AG04449 (cell line): ENCODE measurements at places on chromosomes 1 and 21.

- no peak for DNase-seq
These were observed 20.0 kb upstream of the LAMC1 start for GRCh38 chr1:183003203-183003602.

DNA sequence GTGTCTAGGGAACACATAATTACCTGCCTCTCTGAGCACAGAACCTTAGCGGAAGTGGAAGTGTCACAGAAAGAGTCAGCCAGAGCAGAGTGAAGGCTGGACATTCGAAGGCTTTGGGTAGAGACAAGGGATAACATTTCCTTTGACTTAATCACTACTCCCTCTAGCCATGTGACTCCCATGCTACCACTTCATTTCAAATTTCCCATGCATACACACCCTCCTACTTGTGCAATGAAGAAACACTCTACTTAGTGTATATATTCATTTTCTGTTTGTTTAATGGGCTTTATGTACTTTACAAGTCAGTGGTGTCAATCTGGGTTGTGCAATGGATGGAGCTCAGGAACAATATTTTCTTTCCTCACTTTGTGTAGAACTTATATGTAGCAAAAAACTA is 6.9 kb downstream of the ANKRD35 start:
- no peak for DNase-seq

DNA sequence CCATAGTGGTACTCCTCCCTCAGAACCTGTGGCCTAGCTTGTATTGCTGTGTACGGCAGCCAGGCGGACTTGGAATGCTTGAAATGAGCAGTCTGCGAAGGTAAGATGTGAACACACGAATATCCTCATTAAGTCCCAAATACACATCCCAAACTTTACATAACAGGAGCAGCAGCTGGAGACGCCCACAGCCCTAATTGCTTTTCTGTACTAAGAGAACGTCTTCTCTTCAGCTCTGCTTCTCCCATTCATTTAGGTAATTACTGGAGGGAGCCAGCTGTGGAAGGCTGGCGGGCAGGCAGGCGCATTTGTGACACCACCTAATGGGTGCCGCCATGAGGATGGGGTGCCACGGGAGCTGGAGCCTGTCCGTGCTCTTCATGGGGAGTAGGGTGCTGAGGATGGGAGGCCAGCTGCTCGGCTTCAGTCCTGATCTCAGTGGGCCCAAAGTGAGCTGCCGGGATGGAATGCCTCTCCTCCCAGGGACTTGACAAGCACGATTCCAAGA is 66.6 kb upstream of the POU3F1 start:
- no peak for DNase-seq

- no peak for DNase-seq
These were observed 29.6 kb upstream of the LRRC8D start for GRCh38 chr1:89791064-89791726.

DNA sequence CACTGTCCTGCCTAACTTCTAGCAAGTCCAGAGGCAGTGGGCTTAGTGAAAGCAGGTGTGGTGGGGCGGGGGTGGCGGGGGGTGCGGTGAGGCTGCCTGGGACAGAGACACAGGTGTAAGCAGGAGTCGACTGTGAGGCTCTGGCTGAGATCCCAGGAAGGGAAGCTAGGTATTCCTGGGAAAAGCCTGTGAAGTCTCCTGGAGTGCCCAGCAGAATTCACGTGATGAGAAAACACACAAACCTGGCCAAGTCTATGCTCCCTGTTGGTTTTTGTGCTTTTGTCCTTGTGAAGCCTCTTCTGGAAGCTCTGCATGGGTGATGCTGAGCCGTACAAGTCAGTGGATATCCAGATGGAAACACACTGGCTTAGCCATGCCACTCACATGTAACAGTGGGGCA is 5.3 kb downstream of the GALNT2 start:
- no peak for DNase-seq

GRCh38 chr1:219159946-219160645 is 13.6 kb upstream of the LYPLAL1 start:
- no peak for DNase-seq

DNA sequence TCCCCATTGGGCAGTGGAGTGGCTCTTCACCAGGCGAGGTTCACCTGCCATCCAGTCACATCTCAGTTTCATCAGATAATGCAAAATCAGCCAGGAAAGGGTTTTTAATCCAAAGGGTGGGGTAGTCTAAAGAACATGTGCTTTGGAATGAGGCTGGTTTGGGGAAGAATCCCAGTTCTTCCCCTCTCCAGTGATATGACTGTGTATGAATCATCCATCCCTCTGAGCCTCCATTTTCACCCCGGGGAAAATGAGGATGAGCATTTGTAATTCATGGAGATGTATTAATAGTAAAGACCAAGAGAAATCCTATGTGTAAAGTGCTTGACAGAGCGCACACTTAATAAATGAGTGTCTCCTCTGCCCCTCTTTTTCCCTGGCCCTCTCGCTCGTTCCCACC is 215.1 kb upstream of the FGGY start:
- no peak for DNase-seq

DNA sequence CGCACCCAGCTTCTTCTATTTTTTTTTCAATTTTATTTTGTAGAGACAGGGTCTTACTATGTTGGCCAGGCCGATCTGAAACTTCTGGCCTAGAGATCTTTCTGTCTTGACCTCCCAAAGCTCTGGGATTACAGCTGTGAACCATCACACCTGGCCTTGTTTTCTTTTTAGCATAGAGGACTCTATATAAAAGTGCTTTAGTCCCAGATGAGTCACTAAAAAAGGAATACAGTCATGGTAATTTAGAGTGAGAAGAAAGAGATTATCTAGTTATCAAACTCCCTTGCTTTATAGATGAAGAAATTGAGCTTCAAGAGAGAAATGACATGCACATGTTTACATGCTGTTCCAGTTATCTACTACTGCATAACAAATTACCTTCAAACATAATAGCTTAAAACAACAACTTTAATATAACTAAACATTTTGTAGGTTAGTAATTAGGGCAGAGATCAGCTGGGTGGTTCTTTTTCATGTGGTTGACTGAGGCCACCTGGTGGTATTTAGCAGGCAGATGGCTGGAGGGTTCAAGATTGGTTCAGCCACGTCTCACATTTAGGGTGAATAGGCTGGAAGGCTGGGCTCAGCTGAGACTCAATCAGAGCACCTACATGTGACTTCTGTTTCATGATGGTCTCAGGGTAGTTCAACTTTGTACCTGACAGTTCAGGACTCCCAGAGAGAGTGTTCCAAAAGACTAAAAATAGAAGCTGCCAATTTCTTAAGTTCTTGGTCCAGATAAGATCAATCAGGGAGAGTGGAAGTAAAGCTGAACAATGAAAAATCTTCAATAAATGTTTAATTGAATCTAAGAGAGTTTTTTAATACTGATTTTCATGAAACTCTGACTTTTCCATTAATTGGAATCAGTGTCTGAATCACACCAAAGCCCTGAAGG is 16.9 kb upstream of the MTF2 start:
- DNase-seq = no peak

DNA sequence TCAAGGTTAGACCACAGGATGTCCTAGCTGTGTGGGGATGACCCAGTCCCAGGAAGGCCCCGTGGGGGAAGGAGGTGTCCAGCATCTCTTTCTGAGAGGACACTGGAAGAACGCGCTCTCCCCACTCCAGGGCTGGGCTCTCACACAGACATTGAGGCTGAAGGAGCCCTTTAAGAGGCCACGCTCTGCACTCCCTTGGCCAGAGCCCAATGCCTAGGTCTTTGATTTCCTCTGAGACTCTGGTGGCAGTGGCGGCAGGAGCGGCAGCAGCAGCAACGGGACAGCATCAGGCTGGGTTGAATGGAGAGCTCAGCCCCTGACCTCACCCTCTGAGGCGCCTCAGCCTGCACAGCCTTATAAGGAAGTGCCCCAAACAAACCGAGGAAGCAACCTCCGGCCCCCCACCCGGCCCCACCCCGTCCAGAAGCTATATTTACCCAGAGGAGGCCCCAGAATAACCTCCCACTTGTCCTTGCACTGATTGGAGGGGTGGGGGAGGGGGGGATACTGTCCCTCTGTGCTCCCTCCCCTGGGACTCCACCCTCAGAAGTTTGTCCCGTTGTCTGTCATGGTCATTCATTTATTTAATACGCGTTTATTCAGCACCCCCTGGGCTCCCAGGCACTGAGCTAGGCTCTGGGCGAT is 12.3 kb downstream of the NES start:
- DNase-seq = no peak

DNA sequence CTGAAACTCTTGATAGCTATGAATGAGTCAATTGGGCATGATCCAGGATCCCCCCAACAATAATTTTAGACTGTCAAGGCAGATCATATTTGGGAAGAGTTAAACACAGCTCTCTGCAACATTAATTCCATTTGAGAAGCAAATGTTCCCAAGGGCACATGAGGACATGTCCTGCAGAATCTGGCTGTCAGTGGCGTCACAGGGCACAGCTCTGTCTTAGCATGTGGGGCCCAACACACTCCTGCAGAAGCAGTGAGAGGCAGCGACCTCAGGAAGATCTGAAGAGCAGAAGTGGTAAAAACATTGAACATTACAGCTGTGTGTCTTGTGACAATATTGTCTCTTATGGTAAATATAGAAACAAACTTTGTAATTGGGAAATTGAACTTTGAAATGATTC is 197.1 kb upstream of the PBX1 start:
- no peak for DNase-seq

DNA sequence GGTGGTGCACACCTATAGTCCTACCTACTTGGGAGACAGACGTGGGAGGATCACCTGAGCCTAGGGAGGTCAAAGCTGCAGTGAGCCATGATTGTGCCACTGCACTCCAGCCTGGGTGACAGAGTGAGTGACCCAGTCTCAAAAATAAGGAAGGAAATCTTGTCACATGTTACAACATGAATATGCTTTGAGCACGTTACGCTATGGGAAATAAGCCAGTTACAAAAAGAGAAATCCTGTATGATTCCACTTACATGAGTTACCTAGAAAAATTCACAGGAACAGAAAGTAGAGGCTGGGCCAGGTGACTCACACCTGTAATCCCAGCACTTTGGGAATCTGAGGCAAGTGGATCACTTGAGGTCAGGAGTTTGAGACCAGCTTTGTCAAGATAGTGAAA is 6.7 kb upstream of the PADI6 start:
- no peak for DNase-seq

DNA sequence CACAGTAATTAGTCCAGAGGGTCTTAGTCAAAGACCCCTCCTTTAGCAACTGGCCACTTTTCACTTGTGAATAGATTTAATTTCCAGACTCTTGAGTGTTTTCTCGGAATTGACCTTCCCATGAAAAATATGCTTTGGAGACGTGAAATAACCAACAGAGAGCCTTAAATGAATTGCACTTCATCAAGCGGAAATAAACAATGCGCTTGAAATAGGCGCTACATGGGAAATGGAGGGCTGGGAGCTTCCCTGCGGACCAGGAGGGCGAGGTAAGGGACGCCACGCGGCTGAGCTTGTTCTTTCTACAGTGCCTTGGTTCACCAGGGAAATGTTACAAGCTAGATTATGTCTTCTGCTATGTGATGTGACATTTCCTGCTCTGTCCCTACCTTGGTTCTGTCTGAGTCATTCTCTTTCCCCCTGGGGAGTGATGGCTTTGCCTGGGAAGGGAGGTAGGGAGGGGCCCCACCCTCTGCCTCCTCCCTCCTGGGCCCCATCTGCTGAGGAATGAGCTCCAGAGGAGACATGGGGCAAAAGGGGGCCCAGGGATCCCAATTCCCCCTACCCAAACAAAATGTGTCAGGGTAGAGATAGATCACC is 619.3 kb downstream of the PTPRU start:
- DNase-seq = no peak

- no peak for DNase-seq
These were observed 839.0 kb downstream of the LRRIQ3 start for GRCh38 chr1:73359001-73359400.

DNA sequence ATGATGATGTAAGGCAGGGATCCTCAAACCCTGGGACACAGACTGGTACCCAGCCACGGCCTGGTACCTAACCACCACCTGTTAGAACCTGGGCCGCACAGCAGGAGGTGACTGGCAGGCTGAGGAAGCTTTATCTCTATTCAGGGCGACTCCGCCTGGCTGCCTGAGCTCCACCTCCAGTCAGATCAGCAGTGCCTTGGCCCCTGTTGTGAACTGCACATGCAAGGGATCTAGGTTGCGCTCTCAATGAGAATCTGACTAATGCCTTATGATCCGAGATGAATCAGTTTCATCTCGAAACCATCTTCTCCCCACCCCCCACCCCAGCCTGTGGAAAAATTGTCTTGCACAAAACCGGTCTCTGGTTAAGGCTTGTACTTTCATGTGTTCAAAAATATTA is 4.2 kb downstream of the RNPC3 start:
- no peak for DNase-seq

- no peak for DNase-seq
These were observed 228.1 kb downstream of the OMA1 start for GRCh38 chr1:58318157-58319005.

- no peak for DNase-seq
These were observed 174.0 kb upstream of the KAZN start for GRCh38 chr1:14424325-14425002.

DNA sequence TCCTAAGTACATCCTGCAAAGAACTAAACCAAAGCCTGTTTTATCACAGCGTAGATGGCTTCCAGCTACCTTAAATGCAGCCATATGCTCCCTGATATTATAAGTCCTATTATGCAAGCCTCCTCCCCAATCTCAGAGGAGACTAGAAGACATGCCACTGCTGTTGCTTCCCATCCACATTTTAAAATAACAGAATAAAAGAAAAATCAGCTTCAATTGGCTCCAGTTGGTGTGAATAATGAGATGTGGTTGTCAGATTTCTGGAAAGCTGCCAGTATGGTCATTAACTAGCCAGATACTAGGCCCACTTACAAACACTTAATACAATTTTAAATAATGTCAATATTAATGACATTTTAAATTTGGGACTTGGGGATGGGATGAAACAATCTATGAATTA is 25.7 kb downstream of the WARS2 start:
- no peak for DNase-seq

DNA sequence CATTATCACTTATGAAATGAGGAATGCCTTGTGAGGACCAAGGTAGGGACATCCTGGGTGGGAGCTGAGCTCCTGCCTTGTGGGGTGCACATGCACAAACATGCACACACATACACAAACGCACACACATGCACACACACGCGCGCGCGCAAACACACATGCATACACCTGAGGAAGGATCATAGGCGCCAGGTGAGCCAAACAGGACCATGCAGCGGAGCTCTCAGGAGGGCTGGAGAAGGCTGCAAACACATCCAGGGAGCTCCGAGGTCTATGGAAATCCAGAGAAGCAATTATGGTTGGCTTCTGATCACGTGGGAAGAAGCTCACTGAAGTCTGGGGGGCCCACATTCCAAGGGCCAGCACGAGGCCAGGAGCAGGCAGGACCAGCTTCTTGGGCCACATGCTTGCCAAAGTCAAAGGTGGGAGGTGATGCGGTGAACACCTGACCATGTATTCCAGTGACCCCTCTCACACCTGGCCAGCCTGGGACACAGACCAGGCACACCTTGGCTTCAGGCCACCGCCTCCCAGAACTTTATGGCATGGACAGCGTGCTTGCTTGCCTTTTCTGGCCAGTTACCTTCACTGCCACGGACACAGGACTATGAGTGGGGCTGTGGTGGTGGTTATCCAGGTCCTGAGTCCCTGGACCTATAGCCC is 13.6 kb downstream of the GPR137B start:
- DNase-seq = no peak

- no peak for DNase-seq
These were observed 24.6 kb downstream of the NUF2 start for GRCh38 chr1:163346326-163346870.

GRCh38 chr1:152182944-152183361 is 23.9 kb upstream of the RPTN start:
- DNase-seq = peak; percentile 60
